ENCODE measurements at places on chromosomes 12 and 14.
A peak's percentile ranks its signal among the peaks of the same experiment; 100 is the strongest.

GRCh38 chr14:68828698-68829097, 35.8 kb upstream of the ZFP36L1 start:
- peak; percentile 31 for DNase-seq

DNA sequence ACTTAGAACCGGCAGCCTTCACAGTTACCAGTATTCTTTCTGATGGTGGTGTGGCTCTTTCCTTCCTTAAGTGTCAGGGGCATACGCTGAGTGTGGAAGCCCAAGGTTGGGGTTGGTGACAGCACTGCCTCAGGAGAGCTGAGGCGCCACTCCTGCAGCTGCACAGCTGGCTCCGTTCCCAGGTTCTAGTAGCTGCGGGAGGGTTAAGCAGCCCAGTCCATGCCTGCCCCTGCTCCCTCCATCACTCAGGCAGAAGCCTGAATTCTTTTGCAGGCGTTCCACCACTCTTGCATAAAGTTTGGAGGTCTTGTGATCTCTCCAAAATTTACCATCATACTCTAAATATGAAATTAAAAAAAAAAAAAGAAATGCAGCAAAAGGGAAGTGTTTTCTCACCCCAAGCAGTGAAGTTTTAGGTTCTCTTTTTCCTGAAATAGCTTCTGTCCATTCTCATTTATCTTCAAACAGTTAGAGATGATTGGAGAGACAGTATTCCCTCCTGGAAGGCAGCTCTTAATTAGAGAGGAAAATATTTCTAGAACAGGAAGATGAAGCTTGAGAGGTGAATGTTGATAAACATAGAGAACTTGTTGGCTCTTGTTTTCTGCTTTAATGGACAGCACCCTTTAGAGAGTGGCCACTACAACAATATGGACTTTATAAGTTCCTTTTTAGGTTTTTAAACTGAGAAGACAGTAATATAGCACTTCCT, 136.1 kb downstream of the FGD4 start:
- DNase-seq: peak; percentile 68

GRCh38 chr12:130201037-130201436, 38.8 kb downstream of the FZD10 start:
- no peak for DNase-seq

DNA sequence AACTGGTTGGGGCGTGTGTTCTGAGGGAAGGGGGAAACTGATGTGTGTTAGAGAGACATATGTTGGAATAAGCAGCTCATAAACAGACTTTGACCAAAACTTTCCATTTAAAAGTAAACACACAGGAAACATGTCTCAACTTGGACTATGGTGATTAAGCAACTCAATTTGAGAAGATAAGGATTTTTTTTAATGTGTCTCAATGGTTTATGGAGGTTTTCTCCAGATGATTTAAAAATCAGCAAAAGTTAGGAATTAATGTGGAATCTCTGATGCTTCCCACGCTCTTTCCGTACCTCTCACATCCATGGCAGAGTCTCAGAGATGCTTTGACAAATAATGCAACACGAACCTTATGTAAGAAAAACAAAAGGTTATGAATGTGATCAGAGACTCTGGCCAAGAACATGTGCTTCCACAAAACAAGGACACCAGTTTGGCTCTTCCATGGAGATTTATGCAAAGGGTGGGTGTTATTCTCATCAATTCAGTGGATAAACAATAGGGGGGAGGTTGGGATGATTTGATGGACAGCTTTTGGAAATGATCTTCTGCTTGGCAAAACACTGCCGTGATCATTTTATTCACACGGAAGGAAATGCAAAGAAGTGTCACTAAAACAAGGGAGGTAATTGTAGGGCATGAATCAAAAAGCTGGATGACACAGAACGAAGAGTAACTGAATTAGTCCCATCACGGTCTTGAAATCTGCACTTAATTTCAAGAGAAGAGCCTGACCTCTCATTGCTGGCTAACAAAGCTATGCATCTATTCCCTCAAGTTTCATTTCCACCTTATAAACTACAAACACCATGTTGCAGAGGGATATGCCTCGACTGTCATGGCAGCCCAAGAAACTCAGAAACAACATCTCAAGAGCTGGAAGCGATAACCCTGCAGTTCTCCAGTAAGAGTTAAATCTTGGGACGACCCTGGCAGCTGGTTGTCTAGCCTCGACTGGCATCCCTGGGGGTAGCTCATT, 76.5 kb downstream of the FOXN3 start:
- DNase-seq: peak; percentile 47

DNA sequence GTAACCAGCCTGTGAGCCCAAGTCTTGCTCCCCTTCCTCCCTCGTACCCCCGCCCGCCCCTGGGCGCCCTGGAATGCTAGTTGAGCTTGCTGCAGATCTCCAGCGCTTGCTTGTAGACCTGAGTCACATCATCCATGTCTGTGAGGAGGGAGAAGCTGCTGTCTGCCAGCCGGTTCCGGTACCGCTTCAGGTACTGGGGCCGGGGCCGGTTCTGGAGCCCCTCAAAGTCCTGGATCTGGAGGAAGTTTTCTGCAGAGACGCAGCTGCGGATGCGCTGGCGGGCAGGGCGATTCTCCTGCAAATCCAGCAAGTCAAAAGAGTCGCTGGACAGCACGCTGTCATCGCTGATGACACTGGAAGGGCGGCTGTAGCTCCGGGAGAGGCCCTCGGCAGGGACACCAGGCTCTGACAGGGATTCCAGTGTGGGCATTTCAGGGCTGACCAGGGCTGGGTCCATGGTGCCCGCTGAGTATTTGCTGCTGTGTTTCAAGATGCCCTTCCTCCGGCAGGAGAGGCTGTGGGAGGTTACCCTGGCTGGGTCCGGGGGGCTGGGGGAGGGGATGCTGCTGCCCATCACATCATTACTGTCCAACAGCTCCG, 71.9 kb downstream of the NUAK1 start:
- DNase-seq: no peak
